ENCODE measurements at places on chromosomes 12 and 14. TPM values are rescaled to one million over a fixed set of nuclear protein-coding genes. Genes with fewer than 3 reads are reported as not detected.

The TC2N gene
- 7.6 TPM for total RNA-seq

The ADAM21 gene
- 0.09 TPM for total RNA-seq

The RNASE4 gene
- 18.4 TPM for total RNA-seq

The GLIPR1L2 gene
- 1.5 TPM for total RNA-seq

The RERG gene
- 8.1 TPM for total RNA-seq

The TAS2R30 gene
- 4.3 TPM for total RNA-seq

The FCF1 gene
- total RNA-seq, result 21.9 TPM

The SALL2 gene
- total RNA-seq, result 7.1 TPM

The PRICKLE1 gene
- 12.9 TPM for total RNA-seq

The HCAR2 gene
- not detected for total RNA-seq

The ARHGEF25 gene
- total RNA-seq, result 32.3 TPM

The MYH6 gene
- 0.66 TPM for total RNA-seq

The LHX5 gene
- total RNA-seq, result not detected

The REC8 gene
- 2.1 TPM for total RNA-seq

The UBE2N gene
- 63.7 TPM for total RNA-seq

The PALS1 gene
- 14.7 TPM for total RNA-seq

The NTF3 gene
- 2.2 TPM for total RNA-seq

The RDH5 gene
- total RNA-seq, result 22.0 TPM

The CRIP1 gene
- 39.3 TPM for total RNA-seq

The DCAF4 gene
- total RNA-seq, result 9.6 TPM

The PLEKHG7 gene
- 0.18 TPM for total RNA-seq

The AKAP5 gene
- 0.27 TPM for total RNA-seq

The PROX2 gene
- total RNA-seq, result not detected

The TCL1B gene
- total RNA-seq, result not detected

The AQP5 gene
- total RNA-seq, result 0.71 TPM

The NR2C1 gene
- total RNA-seq, result 34.4 TPM

The ASB2 gene
- 32.3 TPM for total RNA-seq

The TBX3 gene
- 16.6 TPM for total RNA-seq

The PPP1R36 gene
- total RNA-seq, result 0.31 TPM

The BCL2L14 gene
- total RNA-seq, result not detected

The CLEC1B gene
- 0.13 TPM for total RNA-seq

The CINP gene
- 30.1 TPM for total RNA-seq

The SLC2A3 gene
- total RNA-seq, result 47.3 TPM

The SIX6 gene
- total RNA-seq, result not detected

The TSPAN8 gene
- 2.5 TPM for total RNA-seq

The IAPP gene
- not detected for total RNA-seq

The ASCL1 gene
- total RNA-seq, result 0.04 TPM

The HOXC13 gene
- 0.04 TPM for total RNA-seq

The ALDH1L2 gene
- 7.5 TPM for total RNA-seq

The HOXC9 gene
- total RNA-seq, result 12.6 TPM

The RTN1 gene
- total RNA-seq, result 1.2 TPM

The GALNT9 gene
- total RNA-seq, result 0.93 TPM

The ZNF84 gene
- total RNA-seq, result 40.4 TPM

The TAS2R31 gene
- total RNA-seq, result 5.5 TPM

The CLEC6A gene
- total RNA-seq, result not detected

The CRACR2A gene
- total RNA-seq, result 1.3 TPM

The CD27 gene
- 0.27 TPM for total RNA-seq

The PLCZ1 gene
- total RNA-seq, result not detected

The PSMD9 gene
- 50.9 TPM for total RNA-seq

The GAS2L3 gene
- 17.5 TPM for total RNA-seq
